ENCODE measurements at places on chromosomes 12 and 14. TPM values are rescaled to one million over a fixed set of nuclear protein-coding genes. Genes with fewer than 3 reads are reported as not detected.

The YEATS4 gene
- 5.7 TPM for total RNA-seq

DNA sequence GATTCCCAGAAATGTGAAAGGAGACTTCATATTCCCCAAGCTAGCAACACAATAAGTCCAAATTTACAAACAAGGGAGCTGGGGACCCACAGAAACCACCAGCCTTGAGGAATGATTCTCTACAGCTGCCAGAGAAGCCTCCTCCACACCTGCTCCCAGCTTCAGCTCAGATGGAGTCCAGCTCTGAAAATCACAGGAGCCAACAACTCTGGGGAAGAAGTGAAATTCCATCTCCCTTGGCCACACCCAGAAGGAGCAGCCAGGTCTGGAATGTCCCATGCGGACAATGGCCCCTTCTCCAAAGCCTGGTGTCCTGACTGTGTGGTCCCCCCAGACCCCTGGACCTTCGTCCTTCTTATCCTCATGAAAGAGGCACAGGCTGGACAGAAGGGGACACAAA is 45.4 kb downstream of the SYNE3 start:
- DNase-seq = no peak

GRCh38 chr14:24085215-24085614 is 8.9 kb upstream of the PCK2 start:
- DNase-seq = no peak

GRCh38 chr12:113512568-113512967 is 40.9 kb upstream of the LHX5 start:
- no peak for DNase-seq

GRCh38 chr12:104064842-104065427 is 604 bp downstream of the HCFC2 start:
- DNase-seq = no peak

DNA sequence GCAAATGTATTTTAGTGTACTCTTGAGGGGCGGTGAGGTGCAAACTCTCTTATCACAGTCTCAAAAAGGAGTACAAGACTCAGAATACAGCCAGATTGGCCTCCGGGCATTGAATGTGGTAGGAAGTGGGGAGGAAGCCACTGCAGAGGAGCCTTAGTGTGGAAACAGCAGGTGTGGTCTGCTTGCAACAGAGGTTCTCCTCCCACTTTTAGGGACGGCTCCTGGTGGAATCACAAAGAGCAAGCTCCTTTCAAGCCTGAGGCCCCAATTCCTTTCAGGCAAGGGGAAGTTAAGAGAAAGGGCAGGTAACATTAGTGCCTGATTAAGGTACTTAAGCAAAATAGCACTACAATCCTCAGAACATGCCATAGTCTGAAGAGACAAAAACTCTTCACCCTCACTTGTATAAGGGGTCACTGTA is 23.7 kb upstream of the SLC2A3 start:
- DNase-seq = no peak

DNA sequence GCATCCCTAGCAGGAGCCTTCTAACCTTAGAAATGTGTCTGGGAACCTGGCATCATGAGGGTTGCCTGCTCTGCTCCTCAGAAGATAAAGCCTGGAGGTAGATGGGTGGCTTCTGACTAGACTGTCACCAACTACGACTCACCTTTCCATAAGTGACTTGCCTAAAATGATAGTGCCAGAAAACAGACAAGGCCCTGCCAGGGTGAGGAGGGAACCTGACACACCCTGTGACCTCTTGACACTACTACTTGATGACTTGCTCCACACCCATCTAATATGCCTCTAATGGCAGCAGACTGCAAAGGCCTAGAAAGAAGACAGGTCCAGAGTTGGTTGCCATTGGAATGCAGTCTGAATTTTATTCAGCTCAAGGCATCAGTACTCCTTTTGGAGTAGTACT is 9.4 kb downstream of the RNF41 start:
- DNase-seq = no peak

The BCL2L14 gene
- total RNA-seq = not detected

The SIX4 gene
- 4.2 TPM for total RNA-seq

Data from esophagus muscularis mucosa (tissue), 4 donors.